T-helper 1 cell (primary cell): ENCODE measurements at places on chromosomes 1 and 21.

DNA sequence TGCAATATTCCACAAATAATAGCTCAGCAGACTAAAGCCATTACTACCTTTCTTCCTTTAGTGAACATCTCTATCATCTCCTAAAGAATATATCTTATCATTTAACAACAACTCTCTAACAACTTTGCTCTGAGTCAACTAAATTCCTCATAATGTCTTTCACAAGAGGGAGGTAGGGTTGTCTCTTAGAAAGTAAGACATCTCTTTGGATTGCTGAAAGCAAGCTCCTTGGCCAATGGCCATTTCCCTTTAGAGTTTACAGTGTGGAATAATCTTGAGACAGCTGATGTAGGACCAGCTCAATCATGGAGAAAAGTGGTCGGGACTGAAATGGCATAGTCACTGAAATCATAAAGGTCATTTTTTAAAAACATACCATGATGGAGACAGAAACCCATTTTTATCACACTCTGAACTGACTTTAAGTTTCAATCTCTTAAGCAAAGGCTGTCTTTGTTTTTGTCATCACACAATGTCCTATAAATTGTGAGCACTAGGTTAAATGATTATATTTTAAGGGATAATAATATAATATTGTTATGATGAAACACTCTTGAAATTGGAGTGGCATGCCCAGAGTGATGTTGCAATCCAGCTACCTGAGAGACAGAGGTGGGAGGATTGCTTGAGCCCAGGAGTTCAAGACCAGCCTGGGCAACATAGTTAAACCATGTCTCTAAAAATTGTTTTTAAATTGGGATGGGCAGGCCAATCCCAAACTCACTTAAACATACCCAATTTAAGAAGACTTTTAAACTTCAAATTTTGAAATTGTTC is 91.1 kb downstream of the SLC44A5 start:
- no peak for DNase-seq

DNA sequence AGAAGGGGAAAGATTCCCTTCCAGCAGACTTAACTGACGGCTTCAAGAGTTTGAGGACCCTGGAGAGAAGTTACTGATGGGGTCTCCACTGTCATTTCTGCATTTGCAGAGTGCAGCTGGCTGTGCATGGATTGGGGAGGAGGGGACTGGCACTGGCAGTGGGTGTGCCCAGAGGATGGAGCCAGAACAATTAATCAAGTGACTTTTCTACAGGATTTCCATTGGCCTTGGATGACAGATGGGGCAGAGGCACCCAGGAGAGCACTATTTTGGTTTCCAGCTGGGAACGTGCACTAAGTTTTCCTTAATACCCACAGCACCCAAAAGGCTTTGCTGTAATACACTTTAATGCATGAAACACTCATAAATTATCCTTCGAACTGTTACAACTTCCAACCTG is 1.3 kb downstream of the NGF start:
- DNase-seq: no peak

- DNase-seq: no peak
These were observed 21.4 kb upstream of the PKN2 start for GRCh38 chr1:88662723-88663122.

DNA sequence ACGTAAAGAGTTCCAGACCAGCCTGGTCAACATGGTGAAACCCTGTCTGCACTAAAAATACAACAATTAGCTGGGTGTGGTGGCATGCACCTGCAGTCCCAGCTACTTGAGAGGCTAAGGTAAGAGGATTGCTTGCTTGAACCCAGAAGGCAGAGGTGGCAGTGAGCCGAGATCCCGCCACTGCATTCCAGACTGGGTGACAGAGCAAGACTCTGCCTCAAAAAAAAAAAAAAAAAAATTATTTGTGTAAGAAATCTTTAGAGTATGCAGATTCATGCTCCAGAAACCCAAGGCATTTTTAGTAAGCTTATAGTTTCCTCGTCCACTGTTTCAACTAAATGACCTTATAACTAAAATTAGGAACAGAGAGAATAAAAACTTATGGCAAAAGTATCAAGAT is 51.3 kb downstream of the ABL2 start:
- DNase-seq: no peak

DNA sequence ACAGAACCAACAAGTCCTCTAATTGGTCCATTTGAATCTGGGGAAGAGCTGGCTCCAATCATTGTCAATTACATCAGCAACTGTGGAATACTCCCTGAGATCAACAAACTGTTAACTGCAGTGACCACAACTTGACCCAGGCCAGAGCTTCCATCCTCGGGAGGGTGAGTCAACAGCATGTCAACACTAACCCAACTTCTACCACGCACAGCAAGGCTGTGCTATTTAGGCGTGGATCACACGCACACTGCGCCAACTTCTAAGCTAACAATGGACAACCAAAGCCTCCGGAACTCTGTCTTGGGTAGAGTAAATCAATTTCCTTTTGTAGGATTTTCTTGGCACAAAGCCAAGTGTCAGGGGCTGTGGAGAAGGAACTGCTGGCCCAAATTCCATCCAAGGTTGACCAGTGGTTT is 30.4 kb downstream of the APP start:
- DNase-seq: no peak

DNA sequence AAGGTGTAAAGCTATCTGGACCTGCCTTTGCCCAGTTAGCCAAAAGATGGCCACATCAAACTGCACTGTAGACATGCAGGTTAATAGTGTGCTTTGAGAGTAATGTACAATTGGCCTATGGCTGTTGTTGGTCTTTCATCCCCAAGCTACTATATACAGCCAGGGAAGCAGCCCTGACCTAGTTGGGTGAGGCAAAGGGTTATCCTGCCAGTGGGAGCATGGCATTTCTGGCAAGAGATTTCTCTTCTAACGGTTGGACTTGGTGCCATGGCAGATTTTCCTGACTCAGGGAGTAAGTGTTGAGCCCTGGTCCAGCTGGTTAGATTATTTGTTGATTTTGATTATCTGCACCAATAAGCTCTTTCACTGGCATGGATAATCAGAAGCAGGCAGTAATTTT is 119.8 kb downstream of the SDCCAG8 start:
- no peak for DNase-seq

- no peak for DNase-seq
These were observed 76.9 kb upstream of the TIAM1 start for GRCh38 chr21:31420988-31421387.

GRCh38 chr21:42251654-42252324 is 32.8 kb downstream of the ABCG1 start:
- DNase-seq: no peak

DNA sequence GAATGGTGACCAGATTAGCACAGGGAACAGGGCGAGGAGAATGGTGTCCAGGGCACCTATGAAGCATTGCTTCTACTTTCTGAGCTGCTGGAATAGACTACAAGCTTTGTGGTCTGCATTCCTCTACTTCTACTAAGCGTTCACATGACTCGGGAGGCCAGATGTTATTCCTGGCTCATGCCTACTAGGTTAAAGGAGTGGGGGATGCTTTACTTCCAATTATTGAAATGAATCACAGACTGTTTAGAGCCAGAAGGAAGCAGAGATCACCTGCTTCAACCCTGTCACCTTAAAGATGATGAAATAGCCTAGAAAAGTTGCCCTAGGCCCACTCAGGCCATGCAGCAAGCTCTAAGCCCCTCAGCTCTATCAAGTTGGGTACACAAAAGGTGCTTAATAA is 633.5 kb downstream of the KIF26B start:
- no peak for DNase-seq

- DNase-seq: no peak
These were observed 30.8 kb downstream of the RSPH1 start for GRCh38 chr21:42465008-42465802.

GRCh38 chr1:168772428-168773060 is 43.5 kb upstream of the DPT start:
- no peak for DNase-seq

- no peak for DNase-seq
These were observed 182.2 kb downstream of the DHRS3 start for GRCh38 chr1:12435639-12436344.

DNA sequence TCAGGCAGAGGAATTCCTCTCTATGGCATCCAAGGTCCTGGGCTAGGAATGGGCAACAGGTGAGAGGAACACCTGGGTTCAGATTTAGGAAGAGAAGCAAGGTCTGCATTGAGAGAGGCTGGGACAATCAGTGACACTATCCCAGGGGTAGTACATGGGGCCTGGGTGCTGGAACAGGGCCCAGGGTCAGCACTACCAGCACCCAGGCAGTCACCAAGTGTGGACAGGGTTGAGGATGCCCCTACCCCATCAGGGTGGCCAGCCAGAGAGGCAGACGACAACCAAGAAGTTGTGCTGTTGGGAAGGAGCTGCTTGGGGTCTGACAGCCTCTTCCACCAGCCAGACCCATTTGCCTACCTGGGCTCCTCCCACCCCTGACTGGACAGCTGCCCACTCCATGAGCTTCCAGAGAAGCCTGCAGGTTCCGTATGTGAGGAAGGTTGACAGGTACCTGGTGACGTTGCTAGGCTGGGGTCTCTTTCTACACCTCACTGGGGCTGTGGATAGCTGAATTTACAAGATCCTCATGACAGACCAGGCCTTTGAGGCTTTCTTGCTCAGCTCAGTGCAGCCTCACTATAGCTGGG is 13.9 kb downstream of the CYP4A11 start:
- DNase-seq: no peak

DNA sequence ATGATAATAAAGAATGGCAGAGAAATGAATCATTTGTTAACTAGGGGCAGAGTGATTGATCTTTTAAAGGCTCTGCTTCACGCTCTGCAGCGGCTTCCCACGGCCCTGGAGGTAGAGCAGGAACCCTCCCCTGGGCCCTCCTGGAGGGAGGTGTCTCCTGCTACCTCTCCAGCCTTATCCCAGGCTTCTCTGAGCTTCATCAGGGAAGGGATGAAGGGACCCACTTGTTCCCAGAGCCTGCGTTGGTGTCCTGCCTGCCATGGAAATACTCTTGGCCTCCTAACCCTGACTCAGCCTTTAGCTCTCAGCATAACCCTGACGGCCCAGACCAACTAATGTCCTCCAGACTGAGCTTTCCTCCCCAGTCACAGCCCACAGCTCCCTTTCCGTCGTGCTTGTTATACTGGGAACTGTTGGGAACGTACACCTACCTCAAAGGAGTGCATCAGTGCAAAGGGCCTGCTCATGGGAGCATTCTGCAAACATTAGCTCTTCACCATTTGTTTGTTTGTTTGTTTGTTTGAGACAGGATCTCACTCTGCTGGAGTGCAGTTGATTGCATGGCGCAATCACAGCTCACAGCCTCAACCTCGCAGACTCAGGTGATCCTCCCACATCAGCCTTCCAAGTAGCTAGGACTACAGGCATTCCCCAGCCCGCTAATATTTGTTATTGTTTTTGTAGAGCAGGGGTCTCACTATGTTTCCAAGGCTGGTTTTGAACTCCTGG is 17.4 kb upstream of the HNRNPU start:
- DNase-seq: no peak

DNA sequence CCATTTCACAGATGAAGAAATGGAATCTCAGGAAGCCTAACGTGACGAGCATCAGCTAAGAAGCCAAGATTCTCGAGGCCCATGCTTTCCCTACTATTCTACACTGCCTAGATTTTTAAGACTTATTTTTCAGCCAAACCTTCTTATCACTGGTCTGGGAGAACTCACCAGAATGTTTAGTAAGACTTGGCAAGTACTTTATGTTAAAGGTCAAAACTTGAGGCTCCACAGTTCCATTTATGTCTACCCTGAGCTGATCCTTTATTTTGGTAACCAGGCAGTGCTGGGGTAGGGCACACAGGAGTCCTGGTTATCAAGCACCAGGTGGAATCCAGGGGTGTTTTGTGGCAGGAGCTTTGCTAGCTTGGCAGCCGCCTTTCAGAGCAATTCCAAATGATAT is 16.8 kb downstream of the PLXNA2 start:
- DNase-seq: no peak

DNA sequence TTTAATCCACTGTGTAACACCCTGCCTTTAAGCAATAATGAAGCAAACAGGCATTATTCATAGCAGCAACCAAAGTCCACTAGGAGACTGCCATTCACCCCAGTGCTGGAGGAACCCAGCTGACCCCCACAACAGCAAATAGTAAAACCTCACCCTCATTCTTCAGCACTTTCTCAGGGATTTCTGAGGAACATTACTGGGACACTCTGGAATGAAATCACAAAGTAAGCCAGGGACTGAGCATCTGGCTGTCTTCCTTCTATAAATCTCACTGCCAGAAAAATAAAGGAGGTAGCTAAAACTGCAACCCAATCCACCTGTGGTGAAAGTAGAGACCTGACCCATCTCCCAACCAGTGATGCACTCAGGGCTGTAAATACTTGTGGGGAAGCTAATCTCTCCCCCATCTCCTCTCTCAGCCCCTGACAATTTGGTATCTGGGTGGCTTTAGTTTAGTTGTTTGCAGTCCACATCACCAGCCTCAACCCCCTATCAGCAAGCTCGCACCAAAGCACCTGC is 47.1 kb downstream of the COL6A1 start:
- DNase-seq: no peak

- no peak for DNase-seq
These were observed 391.0 kb downstream of the MATN1 start for GRCh38 chr1:30332116-30333094.

GRCh38 chr1:30327370-30328099 is 395.9 kb downstream of the MATN1 start:
- no peak for DNase-seq

DNA sequence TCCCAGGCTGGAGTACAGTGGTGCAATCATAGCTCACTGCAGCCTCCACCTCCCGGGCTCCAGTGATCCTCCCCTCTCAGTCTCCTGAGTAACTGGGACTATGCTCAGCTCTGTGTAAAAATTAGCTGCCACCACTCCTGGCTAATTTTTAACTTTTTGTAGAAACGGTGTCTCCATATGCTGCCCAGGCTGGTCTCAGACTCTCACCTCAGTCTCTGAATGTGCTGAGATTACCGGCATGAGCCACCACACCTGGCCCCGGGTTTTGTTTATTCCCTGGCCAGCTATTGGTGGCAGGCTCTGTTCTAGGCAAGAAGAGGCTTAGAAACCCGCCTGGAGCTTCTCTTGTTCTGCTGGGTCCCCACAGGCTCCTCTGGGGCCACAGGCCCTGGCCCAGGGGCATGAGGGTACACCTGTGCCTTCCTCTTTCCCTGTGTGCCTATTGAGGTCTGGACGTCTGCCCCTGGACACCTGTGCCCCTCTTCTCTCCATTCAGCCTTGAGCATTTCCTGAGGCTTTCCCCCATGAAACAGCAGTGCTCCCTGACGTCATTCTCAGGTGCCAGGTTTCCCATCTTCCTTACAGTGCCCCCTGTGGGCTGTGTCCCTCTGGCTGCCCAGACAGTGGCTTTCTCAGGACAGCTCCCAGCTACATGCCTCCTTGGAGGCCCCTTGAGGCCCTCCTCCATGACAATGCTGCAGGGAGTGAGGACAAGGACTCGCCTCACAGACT is 57.5 kb downstream of the PCP4 start:
- DNase-seq: no peak

- no peak for DNase-seq
These were observed 48.2 kb downstream of the ARHGEF10L start for GRCh38 chr1:17587693-17588047.

- no peak for DNase-seq
These were observed 1013.2 kb downstream of the MRPL39 start for GRCh38 chr21:24594082-24594481.

DNA sequence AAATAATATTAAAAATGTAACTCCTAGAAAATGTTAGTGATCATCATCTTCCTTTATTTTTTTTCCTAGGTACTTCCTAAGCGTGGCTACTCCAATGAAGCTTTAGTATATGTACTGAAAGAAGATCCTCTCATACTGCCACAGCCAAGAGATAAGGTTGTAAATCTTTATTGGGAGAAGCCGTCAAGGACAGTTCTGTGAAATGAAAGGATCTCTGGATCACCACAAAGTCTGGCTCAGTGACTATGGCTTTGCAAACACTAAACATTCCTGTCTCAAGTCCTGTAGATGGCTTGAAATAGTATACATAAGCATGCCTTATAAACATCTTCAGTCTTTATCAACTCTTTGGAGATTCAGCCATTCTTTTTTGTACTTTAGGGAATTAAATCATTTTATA is 61.2 kb upstream of the DPH5 start:
- DNase-seq: no peak
